ENCODE measurements at places on chromosomes 2 and 18. TPM values are rescaled to one million over a fixed set of nuclear protein-coding genes. Genes with fewer than 3 reads are reported as not detected.

DNA sequence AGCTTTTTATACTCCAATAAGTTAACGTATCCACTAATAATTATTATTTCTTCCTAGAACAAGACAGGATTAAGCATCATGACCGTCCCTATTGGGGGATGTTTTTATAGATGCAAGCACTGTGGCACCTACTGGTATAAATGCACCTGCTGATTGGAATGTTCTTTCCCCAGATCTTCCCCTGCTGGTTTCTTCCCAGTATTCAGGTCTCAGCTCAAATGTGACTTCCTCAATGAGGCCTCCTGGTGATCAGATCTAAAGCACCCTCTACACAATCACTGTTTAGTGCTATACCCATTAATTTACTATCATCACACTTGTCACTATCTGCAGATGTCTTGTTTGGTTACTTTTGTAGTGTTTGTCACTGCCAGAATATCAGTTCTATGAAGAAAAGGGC, 3.9 kb upstream of the TYMS start:
- H3K27me3 ChIP-seq: peaks cover 3% of the 10 kb centered on the region
- H3K36me3 ChIP-seq: peaks cover 12% of the 10 kb centered on the region
- H3K27ac ChIP-seq: no peak overlapping the region
- H3K4me1 ChIP-seq: peaks cover 21% of the 10 kb centered on the region
- H3K4me3 ChIP-seq: no peak overlapping the region
- DNase-seq: no peak

GRCh38 chr18:23033056-23033455, 99.9 kb downstream of the RBBP8 start:
- H3K4me3 ChIP-seq: no peak overlapping the region
- H3K36me3 ChIP-seq: peaks cover 8% of the 10 kb centered on the region
- H3K27me3 ChIP-seq: no peaks in the 10 kb centered on the region
- no peak overlapping the region for H3K27ac ChIP-seq

DNA sequence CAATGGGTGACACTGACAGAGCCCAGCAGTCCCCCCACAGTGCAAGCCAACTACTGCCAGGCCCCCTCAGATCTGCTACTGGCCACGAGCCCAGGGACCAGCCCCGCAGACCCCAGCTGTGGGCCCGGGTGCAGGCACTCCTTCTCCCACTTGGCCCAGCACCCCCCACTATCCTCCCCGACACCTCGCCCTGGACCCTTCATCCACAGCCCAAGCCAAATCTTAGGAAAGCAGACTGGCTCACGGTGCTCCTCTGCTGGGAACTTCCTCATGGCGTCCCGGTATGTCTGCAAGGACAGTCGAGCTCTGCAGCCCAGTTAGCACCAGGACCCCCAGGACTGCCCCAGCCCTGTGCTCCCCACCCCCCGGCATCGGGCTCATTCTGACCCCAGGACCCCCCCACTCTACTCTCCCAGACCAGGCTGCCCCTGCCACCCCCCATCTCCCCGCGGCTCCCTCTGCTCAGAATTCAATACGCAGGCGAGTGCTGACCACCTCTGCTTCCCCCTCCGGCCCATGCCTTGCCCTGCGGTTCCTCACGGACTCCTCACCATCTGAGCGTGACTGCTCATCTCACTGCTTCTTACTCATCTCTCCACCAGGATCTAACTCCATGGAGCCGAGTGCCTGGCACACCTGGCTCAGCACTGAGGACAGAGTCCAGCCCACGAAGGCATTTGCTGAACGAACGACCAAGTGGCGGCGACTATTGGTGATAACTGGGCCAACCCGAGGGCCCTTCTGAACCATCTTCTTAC, 85.7 kb downstream of the PXDN start:
- no peaks in the 10 kb centered on the region for H3K4me1 ChIP-seq
- no peaks in the 10 kb centered on the region for H3K36me3 ChIP-seq
- DNase-seq: no peak
- H3K4me3 ChIP-seq: no peak overlapping the region
- H3K27me3 ChIP-seq: no peaks in the 10 kb centered on the region

The UBXN2A gene
- total RNA-seq: 13.1 TPM

The TFPI gene
- total RNA-seq: not detected

All from activated CD8-positive, alpha-beta memory T cell treated with anti-CD3 and anti-CD28 coated beads, Interleukin-2, amount 10 ng/mL, durations not matched to agents 7 days and 5 days (primary cell).